Activated CD4-positive, CD25-positive, alpha-beta regulatory T cell treated with anti-CD3 and anti-CD28 coated beads, Interleukin-2, amount 50 U/mL, for 24 hours (primary cell): ENCODE measurements at places on chromosomes 3 and 15.

GRCh38 chr15:90680371-90680935 lies 36.7 kb upstream of the BLM start:
- no peak for ATAC-seq

- no peak for ATAC-seq
Measured at GRCh38 chr3:188937389-188937788, 234.4 kb upstream of the TPRG1 start.

- ATAC-seq: no peak
Measured at GRCh38 chr15:48541341-48542278, 103.9 kb downstream of the FBN1 start.

DNA sequence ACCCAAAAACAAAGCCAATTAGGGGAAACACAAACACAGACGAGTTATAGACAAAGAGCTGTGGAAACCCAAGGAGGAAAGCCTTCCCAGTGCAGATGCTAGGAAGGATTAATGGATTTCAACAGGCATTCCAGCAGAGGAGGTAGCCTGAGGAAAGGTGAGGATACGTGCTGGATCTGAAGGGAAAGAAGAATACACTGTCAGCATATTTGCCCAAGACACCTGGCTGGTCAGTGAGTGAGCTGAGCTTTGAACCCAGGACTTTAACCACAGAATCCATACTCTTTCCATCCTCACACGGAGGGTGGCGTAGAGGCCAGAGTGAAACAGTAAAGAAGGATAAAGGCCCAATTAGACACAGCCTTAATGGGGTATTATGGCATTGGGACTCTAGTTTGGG lies 9.1 kb upstream of the BFSP2 start:
- ATAC-seq: no peak

- no peak for ATAC-seq
Measured at GRCh38 chr15:95449230-95449628, 881.3 kb upstream of the NR2F2 start.

- no peak for ATAC-seq
Measured at GRCh38 chr15:38424101-38424552, 29.8 kb upstream of the FAM98B start.

DNA sequence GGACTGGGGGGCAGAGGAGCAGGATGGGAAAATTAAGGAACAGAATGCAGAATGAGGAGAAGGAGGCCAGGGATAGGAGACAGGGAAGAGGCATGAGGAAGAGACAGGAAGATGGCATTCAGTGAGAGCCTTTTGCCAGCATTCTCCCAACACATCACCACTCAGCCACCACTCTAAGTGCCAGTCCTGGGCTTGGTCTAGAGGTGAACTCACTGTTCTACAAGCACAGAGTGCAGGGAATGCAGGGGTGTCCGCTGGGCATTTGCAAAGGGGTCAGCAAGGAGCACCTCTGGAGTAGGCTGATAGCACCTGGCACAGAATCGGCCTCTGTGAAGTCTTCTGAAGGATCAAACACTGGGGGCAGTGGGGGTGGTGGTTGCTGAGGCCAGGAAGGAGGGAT lies 14.6 kb upstream of the IGDCC3 start:
- ATAC-seq: no peak

- no peak for ATAC-seq
Measured at GRCh38 chr15:50886139-50886467, 22.4 kb upstream of the AP4E1 start.

DNA sequence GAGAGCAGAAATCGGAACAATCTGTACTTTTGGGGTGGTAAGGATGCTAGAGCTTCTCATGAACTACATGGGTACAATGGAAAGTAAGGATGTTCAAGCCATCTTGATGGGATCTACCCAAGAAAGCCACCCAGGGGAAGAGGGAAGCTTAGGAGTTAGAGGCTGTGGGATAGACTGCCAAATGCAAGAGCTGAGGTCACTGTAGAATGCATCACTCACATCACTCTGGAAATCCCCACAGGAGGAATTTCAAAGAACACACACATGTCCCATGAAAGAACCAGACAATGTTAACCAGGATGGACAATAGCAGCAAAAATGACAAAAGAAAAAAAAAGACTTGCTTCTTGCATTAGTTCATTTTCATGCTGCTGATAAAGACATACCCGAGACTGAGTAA lies 32.8 kb upstream of the UBE2E2 start:
- no peak for ATAC-seq

- peak; percentile 77 for ATAC-seq
Measured at GRCh38 chr15:78108300-78109084, 16.1 kb downstream of the SH2D7 start.

DNA sequence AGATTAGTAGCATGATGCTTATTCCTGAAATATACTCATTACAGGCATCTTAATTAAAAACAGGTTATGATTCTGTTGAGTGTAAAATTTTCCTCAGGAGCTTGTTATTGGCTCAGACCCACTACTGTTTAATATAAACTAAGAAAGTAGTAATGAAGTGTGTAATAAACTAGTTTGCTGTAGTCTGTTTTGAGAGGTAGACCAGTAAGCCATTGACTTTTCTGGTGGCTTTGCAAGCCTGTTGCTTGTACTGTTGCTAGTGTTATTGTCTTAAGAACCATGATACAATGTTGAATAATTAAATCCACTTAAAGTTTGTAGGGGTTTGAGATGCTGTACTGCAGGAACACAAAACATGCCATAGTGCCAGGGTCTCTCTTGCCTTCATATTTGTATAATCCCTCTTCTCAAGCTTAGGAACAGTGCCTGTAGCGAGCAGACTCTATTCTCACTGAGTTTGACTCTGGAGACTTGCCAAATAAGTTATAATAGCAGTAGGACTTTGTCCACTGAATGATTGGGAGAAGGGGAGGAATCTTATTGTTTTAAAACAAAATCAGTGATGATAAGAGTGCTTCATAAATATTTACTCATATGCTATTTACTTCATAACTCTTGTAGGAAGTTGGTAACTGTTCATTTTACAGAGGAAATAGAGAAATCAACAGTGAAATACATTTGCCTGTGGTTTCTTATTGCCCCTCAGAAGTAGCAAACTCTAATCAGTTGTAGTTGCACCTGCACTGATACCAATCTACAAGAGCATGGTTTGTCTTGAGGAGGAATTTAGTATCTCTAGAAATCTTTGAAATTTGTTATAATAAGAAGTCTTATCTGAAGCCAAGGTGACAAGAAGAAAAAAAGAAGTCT lies 13.4 kb downstream of the TCF12 start:
- ATAC-seq: no peak

DNA sequence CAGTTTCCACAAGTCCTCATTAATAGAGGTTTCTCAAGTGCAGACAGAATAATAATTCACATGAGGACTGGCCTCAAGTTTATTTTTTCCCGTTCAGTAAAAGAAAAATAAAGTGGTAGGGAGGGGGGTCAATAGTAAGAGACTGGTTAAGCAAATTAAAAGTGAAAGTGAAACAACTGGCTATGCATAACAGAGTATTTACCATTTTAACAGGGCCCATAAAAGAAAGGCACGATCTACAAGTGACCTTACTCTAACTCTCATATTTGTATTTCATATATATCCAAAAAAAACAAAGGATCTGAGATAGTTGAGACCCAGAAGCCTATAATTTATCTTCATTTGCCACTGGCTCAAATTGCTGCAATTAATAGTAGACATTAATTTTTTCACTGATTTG lies 686.3 kb downstream of the NTRK3 start:
- ATAC-seq: no peak

DNA sequence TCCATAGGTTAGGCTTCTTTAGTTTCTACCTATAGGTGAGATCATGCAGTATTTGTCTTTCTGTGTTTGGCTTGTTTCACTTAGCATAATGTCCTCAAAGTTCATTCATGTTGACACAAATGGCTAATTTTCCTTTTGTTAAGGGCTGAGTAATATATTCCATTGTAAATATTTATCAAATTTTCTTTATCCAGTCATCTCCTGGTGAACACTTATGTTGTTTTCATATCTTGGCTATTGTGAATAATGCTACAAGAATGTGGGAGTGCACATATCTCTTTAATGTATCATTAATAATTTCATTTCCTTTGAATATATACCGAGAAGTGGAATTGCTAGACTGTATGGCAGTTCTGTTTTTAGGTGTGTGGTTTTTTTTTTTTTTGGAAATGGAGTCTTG lies 250.9 kb upstream of the SEMA6D start:
- ATAC-seq: no peak

DNA sequence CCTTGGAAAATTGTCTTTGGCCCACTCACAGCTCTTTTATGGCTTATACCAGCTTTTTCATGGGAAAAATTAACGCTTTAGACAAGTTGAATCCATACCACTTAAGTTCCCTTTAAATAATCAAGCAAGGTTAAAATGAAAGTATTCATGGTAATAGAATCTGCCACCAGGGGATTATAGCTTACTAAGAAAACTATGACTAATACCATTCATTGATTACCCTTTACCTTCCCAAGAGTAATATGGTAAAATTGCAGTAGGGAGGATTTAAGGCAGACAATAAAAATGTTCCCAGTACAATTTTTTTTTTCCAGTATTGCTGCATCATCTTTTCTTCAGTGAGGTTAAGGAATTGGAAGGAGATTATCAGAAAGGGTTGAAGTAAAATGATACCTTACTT lies 641.1 kb upstream of the NAALADL2 start:
- no peak for ATAC-seq

GRCh38 chr15:91498749-91499062 lies 354.8 kb upstream of the SLCO3A1 start:
- no peak for ATAC-seq

DNA sequence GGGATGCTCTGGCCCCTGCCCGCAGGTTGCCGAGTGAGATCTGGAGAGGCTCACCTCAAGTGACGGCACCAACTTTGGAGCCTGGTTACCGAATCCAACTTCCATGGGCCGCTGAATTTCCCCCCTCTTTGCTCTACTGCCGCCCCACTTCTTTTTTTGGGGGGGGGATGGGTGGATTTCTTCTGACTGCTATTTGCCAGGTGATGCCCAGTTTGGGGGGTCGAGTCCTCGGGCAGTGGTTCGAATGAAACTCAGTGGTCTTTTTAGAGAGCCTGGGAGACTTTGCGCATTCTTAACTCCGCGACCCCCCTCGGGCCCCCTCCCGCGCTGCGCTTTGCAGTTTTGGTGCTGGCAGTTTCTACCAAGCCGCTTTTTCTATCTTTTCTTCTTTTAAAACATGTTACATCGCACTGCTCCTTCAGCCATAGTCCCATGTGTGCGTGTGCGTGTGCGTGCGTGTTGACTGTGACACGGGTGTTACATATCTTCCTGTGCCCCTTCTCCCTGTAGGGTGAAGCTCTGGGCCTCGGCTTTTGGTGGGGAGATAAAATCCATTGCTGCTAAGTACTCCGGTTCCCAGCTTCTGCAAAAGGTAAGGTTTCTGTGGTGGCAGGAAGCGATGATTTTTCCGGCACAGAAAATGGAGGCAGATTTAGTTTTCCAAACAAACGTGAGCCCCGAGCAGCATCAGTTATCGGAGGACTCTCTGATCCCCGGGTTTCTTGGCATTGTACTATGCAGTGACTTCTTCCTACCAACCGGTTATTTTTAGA lies 837 bp downstream of the CACNA2D3 start:
- ATAC-seq: no peak
